ENCODE measurements at places on chromosomes 6 and 20. TPM values are rescaled to one million over a fixed set of nuclear protein-coding genes. Genes with fewer than 3 reads are reported as not detected.

The GPR6 gene
- polyA plus RNA-seq: not detected

The SUMO4 gene
- not detected for polyA plus RNA-seq

- DNase-seq: no peak
Observed at GRCh38 chr6:52566853-52567279, 10.0 kb downstream of the TRAM2 start.

GRCh38 chr6:112439010-112439409 lies 91.9 kb downstream of the RFPL4B start:
- DNase-seq: no peak

DNA sequence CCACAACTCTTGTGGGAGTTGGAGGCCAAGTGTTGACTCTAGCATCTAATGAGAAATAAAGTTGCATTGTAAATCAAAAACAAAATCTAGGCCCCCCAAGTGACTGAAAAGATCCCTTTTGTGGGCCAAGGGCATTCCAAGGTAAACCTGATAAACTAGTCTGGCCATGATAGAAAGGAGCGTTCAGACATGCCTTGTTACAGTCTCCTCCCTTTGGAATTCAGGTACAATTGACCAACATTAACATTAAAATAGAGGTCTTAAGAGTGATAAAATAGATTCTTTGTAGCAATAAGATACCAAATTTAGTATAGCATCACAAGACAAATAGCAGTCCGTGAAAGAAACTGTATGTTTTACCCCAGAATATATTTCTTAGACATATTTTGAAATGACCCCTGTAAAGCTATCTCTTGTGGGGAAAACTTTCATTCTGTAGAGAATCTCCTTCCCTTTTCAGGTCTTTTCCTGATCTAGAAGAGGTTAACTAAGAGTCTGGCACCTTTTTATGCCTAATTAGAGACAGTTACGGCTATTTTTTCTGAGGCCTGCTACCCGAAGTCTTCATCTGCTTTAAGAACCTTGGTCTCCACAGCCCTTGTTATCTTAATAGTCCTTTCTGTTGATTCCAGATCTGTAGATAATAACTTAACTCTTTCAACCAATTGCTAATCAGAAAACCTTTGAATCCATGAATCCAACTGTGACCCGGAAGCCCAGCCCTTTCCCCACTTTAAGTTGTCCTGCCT lies 495.4 kb upstream of the MMS22L start:
- DNase-seq: no peak

GRCh38 chr6:21202521-21202920 lies 391.0 kb upstream of the SOX4 start:
- DNase-seq: no peak

DNA sequence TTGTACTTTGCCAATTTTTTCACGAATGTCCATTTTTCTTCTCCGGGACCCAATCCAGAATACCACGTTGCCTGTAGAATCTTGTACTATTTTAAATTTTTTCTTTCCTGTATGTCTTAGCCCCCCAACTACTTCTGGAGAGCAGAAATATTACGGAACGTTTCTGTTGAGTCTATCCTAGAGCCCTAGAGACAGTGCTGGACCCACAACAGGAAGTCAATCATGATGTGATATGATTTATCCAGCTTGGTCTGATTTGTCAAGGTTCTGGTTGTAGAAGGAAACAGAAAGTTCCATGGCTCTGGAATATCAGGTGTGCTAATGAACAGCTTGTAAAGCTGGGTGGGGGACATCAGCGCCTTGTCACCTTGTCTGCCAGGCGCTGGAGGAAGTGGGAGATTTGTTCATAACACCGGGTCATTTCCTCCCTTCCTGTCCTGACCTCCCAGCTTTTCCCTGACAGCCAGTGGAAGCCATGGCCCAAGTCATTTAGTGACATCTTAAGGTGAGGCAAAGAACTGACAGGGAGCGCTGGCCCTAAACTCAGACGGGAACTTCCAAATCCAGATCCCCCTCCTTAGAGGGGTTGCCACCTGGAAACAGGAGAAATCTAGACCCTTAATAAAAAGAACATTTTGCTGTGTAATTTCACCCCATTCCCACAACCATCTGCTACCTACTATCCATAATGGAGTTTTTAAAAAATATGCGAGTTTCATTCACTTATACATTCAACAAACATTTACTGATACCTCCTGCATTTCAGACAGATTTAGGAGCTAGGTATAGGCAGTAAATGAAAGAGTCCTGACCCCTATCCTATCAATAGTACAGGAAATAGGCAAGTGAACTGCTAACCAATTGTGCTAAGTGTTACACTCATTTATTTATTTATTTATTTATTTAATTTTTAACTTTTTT lies 130.5 kb downstream of the ZFP64 start:
- no peak for DNase-seq

- DNase-seq: no peak
Observed at GRCh38 chr6:51960419-51960818, 127.0 kb downstream of the PKHD1 start.

DNA sequence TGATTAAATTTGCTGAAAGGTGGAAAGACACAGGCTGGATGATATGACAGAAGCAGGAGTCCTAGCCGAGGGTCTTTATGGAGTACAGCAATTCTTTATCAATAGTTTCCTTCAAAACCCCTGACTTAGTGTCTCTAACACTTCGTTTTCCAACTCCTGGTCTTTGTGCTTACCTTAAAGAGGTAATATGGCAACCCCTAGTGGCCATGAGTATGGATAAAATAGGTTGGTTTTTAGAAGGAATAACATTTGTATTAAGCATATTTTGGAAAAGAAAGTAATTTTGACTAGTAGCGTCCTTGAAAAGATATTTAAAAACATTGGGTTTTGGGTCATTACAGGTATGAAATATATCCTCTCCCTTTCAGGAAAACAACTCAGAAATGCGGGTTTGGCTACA lies 51.9 kb downstream of the VGLL2 start:
- DNase-seq: no peak

Data from kidney (tissue), 22 donors.